ENCODE measurements at places on chromosomes 2 and 18.

GRCh38 chr2:51265539-51265938, 233.6 kb upstream of the NRXN1 start:
- no peak for DNase-seq

- DNase-seq = no peak
Measured at GRCh38 chr2:164816046-164816445, 25.6 kb downstream of the COBLL1 start.

- no peak for DNase-seq
Measured at GRCh38 chr2:187646556-187646955, 92.3 kb upstream of the TFPI start.

DNA sequence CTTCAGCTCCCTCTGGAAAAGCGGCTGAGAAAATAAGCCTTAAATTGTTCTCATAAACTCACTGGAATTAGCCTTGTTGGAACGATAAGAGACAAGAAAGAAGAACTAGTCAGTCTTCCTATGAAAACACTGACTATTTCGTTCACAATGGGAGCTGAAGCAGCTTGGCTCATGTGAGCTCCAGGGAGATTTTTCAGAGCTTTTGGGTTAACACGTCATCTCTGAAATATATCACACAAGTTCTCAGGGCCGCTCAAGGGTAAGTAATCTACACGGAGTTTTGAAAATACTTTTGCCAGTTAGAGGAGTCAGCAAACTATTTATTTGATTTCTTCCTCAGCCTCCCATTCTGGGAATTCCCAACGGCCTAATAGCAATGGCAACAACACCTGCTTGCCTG, 316.2 kb upstream of the MGAT5 start:
- DNase-seq = no peak

DNA sequence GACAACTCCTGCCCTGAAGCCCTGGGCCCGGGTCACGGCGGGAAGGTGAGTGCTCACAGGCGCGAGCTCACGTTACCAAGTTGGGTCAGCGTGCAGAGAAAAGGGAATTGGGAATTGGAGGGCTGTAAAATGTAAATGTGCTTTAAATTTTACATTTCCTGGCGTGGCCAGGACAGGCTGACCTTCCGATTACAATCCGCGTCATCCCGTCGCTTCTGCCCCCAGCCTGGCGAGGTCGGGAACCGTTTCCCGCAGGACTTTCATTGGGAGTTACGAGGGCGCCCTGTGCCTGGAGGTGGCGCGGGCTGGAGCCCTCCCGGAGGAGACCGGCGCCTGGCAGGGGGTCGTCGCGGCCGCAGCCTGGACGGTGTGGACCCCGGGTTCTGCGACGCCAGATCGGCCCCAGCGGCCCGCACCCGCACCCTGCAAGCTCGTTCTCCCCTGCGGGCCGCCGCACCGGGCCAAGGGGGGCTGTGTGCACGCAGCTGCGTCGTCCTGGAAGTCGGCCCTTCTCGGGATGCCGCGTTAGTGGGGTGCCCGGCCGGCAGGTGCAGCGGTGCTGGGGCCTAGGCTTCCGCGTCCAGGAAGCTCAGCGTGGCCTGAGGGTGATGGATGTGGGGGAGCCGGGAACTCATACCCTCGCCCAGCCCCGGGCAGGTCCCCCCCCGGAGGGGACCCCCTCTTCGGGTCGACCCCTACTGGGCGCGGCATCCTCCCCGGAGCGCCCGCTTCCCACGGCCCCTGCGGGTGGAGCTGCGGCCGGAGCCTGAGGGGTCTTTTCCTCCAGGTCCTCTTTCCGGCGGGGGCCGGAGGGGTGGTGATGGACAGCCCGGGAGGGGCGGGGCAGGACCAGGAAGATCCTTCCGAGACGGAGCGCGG, 63.9 kb downstream of the LRRFIP1 start:
- DNase-seq = no peak

- no peak for DNase-seq
Measured at GRCh38 chr2:652881-653480, 24.2 kb downstream of the TMEM18 start.

DNA sequence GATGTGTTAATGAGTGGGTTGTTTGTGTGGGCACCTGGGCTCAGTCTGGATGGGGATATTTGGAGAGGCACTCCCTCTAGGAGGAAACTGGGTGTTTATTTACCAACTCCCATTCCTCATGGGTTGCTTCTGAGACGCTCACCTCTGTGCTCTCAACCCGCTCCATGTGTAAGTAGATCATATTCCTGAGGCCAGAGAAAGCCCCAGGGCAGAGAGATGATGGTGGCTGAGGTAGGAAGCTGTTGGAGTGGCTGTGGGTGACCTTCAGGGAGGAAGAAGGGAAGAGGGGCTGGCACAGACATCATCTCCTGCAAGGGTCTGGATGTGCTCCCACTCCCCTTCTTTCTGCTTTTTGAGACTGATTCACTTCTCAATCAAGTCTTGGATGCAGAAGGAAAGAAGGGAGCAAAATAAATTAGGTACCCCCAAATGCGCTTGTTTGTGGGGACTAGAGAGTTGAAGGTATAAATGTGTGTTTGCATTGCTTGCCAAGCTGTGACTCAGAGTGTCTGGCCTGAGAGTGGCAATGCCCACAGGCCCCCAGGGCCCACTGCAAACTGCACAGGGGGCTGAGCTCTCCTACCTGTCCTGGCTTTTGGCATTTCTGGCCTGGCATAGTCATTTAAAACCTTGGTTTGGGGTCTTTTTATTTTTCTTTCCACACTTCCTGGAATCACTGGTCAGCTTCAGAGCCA, 57.2 kb upstream of the TNP1 start:
- no peak for DNase-seq

DNA sequence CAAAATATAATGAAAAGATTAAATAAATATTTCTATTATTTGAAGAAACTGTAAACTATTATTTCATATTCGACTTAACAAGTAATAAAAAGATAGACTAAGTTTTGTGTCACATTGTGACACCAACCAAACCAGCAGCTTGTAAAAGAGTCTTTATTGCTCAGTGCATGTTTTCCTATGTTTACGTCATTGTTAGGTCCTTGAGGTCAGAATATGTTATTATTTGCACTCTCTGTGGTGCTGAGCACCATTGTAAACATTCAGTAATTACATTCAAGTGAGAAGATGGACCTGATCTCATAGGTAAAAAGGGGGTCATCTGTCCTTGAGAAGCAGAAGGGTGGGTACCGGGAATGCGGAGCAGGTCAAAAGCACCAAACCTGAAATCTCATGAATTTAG, 1999.1 kb upstream of the CELF4 start:
- no peak for DNase-seq

DNA sequence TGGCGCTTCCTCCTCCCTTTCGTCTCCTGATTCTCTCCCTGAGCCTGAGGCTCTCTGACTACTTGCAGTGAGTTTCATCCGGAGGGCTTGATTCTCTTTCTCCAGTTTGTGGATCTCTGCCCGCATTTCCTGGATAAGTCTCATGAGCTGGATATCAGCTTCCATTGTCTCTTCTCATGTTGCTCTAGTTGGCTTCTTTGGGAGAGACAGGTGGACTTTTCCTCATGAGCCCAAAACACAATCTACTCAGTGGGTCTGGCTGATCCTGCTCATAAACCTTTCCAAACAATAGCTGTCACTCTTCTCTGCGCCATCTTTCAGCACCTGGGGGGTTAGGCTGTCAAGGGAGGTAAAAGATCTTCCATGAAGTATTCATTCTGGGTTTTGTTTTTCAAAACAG, at the start of gene CCDC195:
Gene CCDC195 (minus strand): TSS at position 165 of the 400 bp plus-strand sequence. CDS start 0 bp downstream, at position 165.
- DNase-seq = no peak

DNA sequence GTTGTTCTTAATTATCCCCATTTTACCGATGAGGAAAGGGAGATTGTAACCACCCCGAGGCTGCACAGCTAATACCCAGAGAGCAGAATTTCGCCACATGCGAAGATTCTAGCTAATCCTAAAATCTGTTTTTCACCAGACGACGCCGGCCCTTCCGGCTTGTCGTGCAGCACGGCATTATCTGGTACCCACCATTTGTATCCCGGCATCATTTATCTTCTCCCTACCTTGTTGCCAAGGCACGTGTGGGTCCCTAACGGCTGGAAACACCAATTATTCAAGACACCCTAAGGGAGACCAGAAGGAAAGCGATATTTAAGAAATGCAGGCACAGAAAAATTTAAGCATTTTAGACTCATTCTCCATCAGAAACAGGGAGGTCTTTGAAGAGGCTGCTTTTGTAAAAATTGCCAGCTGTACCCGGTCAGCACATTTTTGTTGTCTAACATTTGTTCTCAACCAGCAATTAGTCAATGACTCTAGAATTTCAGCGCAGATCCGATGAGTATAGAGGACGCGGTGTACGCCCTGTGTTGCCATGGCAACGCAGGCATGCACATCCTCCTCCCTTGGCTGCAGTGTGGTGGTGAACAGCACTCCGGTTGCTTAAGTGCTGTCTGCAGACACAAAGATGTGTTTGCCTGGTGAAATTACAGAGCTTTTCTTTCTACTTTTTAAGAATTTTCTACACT, 111.6 kb downstream of the AGAP1 start:
- DNase-seq = no peak

- no peak for DNase-seq
Measured at GRCh38 chr2:230447455-230448451, 31.8 kb downstream of the SP100 start.

DNA sequence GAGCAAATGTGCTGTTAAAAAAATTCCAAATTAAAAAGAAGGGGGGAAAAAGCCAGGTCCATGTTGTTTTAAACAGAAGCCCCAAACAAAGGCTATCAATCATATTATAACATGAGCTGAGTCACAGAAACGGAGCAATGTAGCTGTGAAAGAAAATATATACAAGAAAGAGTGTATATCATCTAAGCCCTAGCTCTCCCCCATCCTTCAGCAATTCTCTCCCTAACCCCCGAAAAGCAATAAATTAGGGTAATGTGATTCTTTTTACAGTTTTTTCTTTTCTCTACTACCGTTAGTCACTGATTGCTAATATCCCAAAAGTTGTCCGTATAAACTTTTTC, 25.3 kb downstream of the FEZ2 start:
- DNase-seq = no peak

DNA sequence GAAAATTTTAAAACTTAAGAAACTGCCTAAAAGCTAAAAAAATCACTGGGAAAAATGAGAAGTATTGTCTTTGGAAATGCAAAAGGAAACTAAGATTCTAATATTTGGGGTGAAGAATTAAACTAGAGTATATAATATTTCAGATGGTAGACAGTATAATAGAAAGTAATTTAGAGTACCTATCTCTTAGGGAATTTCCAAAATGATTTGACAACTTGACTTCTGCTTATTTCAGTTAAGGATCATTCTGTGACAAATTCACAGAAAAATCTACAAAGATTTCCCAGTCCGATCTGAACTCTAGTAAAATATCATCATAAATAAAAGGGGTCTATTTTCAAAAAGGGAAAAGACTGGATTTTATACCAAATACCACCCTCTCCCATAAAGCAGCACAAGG, 99.6 kb downstream of the ATAD2B start:
- DNase-seq = no peak

DNA sequence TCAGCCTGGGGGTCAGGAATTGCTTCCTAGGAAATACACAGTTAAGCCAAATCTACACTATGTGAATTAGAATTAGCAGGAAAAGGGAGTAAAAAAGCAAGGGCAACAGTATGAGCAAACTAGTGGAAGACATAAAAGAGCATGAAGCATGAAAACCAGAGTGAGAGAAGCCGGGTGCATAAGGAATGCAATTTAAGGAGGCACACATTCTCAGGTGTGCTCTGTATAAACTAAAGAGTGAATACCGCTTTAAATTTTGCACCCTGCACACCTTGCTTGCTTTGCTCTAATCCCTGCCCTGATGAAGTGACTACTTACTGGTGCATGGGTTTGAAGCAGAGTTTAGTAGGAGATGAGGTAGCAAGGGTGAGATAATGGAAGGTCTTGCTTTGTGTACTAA, 65.7 kb upstream of the EPHA4 start:
- no peak for DNase-seq

GRCh38 chr18:32520771-32521170, 50.1 kb upstream of the GAREM1 start:
- DNase-seq = no peak

- DNase-seq = no peak
Measured at GRCh38 chr2:123438675-123439074, 586.4 kb upstream of the CNTNAP5 start.

GRCh38 chr18:2502880-2503279, 68.4 kb downstream of the METTL4 start:
- no peak for DNase-seq

- no peak for DNase-seq
Measured at GRCh38 chr2:95063086-95063958, 37.8 kb downstream of the MAL start.

GRCh38 chr2:170310876-170311502, 133.0 kb downstream of the MYO3B start:
- DNase-seq = no peak

GRCh38 chr2:218276986-218277755, 6.9 kb downstream of the PNKD start:
- DNase-seq = no peak

- no peak for DNase-seq
Measured at GRCh38 chr2:148666555-148666954, 22.0 kb downstream of the EPC2 start.

- no peak for DNase-seq
Measured at GRCh38 chr2:186542002-186542401, 47.9 kb upstream of the ITGAV start.

GRCh38 chr18:59961070-59961469, 61.3 kb downstream of the PMAIP1 start:
- DNase-seq = no peak

- DNase-seq = no peak
Measured at GRCh38 chr2:169362118-169362893, at the start of gene LRP2. Gene LRP2, minus strand, starts transcription at chr2:169362534. Its CDS starts 135 bp downstream, at chr2:169362399.

GRCh38 chr2:156323754-156324153, 8.8 kb downstream of the NR4A2 start:
- no peak for DNase-seq

DNA sequence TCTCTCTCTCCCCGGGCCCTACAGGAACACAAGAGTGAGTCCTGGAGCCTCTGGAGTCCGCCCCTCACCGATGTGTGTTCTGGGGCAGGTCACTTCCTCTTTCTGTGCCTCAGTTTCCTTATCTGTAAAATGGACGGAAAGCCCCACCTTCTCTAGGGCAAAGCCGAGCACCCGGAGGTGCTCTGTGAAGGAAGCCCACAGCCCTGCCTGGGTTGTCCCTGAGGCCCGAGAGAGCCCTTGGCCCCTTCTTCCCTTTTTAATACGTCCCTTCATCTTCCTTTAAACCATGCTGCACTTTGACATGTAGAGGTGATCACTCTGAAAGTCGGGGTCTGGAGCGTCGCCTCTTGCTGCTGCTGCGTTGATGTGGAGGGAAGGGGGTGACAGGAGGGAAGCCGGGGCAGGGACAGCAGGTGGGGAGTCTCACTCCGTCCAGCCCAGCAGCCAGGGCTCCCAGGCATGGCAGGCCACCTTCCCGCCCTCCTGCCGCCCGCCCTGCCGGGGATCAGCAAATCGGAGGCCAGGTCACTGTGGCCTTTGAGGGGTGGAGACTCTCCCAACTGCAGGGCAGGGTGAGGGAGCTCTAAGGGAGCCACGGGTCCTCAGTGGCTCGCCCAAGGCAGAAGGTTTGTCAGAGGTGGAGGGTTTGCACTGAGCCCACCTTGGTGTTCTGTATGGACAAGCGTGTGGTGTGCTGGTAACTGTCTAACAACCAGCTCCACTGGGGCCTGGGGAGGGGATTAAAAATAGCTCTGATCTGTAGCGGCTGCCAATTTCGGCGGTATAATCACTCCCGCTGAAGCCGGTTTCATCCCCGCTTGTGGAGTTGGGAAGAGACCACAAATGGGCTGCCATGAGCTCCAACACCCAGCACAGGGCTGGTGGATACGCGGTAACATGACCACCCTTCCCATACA, 135.9 kb upstream of the ID2 start:
- DNase-seq = no peak

Data from activated gamma-delta T cell treated with anti-CD3 and anti-CD28 coated beads, Interleukin-2, amount 50 U/mL, for 16 hours (primary cell).